CD4-positive, CD25-positive, alpha-beta regulatory T cell (primary cell): ENCODE measurements at places on chromosomes 6 and 20.

- no peak for DNase-seq
Measured at GRCh38 chr6:88472851-88473525, 306.8 kb upstream of the CNR1 start.

DNA sequence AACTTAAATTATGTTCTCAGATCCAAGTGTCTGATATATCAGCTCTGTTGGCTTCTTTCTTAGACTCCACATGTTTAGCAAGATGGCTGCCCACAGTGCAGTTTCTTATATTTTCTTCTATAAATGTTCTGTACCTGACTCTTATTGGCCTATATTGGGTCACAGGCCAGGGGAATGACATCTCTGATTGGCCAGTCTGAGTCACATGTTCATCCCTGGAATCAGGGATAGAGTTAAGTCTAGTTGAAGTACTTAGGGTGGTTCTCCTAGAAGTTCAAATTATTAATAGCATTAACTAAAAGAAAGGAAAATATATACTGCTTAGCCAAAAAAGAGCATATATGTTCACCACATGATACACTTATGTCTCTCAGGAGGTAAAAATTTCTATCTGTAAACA lies 105.3 kb upstream of the SLC22A16 start:
- DNase-seq, result no peak

DNA sequence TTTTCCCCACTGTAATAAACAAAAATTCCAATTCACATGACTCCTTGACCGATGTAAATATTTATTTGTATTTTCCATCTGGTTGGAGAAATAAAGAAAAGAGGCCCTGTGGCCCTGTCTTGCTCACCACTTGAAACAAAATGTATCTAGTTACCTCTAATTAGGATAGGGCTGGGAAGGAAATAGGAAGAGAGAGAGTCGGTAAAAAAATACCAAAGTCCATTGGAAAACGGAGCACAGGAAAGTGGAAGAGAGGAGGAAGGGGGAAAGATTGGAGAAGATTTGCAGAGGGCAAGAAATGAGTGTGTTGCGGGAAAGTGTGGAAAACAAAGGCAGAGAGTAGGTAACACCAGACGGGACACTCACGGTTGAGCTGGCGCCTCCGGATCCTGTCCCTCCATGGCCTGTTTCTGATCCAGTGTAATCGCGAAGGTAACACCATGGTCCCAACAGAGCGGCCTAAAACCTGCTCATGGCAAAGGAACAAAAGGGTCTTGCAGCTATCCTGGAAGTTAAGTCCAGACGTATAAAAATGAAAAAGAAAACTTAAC lies 105.8 kb upstream of the RIPOR2 start:
- no peak for DNase-seq

- no peak for DNase-seq
Measured at GRCh38 chr6:75280131-75280855, 4.3 kb downstream of the TMEM30A start.

GRCh38 chr20:11200423-11200822 lies 526.6 kb upstream of the JAG1 start:
- DNase-seq, result no peak

DNA sequence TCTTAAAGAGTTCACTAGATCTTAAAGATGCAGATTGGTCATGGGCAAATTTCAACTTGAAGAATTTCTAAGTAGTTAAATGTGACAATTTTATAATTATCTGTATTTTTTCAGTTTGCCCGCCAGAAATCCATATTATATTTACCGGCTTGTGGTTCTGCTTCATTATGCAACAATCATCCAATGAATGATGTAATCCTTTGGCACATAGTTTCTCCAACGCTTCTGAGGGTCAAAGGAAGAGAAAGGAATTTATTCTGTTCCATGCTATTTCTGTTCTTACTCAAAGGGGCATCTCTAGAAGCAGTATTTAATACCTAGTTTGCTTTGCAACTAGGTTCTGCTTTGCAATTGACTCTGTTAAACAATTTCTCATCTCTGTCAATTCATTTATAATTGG lies 359.3 kb upstream of the PLCB4 start:
- no peak for DNase-seq

DNA sequence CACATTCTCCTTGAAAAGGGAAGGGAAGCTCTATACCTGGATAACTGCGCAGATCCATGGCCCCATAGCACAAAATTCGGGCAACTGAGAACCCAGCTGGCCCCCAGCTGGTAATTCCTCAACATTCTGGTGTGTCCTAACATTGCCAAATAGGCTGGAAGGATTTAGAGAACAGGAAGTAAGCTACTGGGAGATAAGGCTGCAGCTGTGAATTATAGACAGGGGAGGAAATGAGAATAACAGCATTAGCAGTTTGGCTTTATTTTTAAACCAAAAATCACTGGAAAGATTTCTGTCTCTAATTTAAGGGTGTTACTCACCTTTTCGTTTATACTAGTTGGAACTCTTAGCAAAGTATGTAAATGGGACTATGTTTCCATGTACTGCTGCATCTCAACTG lies 97.2 kb downstream of the TULP4 start:
- no peak for DNase-seq

DNA sequence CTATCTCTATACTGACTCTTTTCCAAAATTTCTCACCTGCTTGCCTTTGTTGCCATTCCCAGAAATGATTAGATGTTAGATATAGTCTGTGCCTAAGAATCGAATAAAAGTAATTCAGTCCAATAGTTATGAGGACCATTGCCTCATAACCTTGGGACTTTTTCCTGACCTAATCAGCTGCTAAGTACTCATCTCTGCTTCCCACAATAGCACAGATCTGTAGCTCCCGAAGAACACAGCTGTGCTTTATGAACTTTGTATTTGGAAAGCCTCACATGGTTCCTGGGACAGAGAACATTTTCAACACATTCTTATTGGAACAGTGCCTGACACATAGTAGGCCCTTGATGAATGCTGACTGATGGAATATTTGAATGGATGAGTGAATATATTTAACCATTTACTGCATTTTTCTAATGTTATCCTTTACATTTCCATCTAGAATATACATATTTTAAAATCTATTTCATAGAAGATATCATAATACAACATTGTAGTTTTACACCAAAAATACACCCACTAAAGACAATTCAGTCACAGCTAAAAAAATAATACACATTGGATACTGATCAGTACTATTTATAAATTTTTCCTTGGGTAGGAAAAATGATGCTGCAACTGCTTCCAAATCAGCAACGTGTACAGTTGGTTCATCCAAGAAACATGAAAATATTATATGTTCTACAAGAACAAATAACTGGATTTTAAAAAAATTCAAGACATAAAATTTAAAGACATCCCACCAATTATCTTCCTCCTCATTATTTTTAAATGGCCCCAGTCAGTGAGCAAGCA lies 53.9 kb downstream of the HS3ST5 start:
- no peak for DNase-seq

DNA sequence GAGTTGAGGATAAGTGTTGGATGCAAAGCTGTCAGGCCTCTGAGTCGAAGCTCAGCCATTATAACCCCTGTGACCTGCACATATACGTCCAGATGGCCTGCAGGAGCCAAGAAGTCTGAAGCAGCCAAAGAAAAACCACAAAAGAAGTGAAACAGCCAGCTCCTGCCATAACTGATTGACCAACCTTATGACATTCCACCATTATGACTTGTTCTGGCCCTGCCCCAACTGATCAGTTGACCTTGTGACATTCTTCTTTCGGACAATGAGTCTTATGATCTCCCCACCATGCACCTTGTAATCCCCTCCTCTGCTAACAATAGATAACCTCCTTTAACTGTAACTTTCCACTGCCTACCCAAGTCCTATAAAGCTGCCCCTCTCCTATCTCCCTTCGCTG lies 133.7 kb upstream of the AGPAT4 start:
- DNase-seq, result no peak

DNA sequence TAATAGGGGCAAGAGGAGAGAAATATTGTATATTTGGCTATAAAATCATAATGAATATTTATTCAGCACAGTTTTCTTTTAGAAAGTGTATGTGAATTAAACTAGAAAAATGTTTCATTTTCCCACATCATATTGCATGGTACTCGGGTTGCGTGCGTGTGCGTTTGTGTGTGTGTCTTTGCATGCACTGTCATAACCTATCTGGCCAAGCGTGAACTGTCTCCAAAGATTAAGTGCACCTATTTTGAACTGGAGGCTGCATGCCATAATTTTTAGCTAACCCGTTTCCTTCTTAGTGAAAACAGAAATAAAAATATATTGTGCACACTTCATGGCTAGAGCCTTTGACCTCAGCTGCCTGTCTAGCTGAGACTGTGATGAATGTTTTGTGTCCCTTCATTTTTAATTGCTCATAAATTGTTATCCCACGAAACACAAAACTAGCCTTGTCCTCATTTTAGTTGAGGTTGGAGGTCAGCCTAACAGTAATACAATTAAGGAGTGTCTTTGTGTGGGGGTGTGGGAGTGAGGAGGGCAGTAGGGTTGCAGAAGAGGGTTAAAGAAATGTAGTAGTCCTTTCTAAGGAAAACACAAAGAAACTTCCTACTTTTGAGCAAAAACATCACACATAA lies 336.1 kb upstream of the POU3F2 start:
- no peak for DNase-seq

GRCh38 chr20:9769954-9770353 lies 68.9 kb downstream of the PAK5 start:
- no peak for DNase-seq

DNA sequence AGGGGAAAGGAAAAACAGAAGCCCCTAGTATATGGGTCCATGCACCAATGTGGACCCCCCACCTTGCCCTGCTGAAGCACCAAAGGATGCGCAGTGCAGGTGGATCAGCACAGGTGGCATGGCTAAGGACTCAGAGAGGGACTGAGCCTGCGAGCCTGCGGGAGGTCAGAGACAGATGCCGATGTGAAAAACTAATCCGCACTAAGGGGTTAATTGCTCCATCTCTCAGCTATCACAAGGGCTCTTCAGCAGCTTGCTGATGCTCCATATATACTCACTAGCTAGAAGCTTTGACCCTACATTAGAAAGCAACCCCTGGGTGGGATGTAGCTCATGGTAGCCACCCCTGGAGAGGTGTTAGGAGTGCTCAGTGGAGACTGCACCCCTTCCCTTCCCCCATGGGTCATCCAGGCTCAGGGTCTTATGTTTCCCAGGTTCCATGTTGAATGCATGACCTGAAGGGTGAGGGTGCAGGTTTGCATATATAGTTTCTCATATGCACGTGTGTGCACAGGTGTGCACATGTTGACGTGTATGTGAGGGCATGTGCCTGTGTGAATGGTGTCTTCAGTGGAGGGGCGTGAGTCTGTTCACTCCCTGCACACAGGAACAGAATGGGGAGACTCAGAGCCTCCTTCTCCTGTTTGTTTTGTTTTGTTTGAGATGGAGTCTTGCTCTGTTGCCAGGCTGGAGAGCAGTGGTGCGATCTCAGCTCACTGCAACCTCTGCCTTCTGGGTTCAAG lies 13.4 kb upstream of the IP6K3 start:
- DNase-seq, result no peak

DNA sequence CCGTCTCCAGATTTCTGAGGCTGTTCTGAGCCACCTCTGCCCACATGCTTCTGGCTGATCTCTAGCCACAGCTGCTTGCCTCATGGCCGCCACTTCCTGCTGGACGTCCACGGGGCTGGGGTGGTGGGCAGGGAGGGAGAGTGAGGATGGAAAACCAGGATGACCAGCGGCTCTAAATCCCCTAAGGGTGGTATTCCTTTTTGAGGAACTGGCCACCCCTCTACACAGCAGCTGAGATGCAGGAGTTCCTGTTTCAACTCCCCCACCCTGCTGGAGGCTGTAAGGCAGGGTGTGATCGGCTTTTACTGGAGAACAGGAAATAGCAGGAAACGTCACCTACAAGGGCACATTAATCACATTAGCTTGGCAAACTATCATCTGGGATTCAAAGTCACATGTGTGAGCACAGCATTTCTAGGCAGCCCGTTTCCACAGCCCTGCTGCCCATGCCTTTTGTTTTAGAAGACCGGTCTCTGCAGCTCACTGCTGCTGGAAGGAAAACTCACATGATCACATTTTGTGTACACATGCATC lies 181.6 kb upstream of the ECI2 start:
- DNase-seq, result no peak

- DNase-seq, result no peak
Measured at GRCh38 chr6:161169696-161170095, 104.2 kb downstream of the AGPAT4 start.

DNA sequence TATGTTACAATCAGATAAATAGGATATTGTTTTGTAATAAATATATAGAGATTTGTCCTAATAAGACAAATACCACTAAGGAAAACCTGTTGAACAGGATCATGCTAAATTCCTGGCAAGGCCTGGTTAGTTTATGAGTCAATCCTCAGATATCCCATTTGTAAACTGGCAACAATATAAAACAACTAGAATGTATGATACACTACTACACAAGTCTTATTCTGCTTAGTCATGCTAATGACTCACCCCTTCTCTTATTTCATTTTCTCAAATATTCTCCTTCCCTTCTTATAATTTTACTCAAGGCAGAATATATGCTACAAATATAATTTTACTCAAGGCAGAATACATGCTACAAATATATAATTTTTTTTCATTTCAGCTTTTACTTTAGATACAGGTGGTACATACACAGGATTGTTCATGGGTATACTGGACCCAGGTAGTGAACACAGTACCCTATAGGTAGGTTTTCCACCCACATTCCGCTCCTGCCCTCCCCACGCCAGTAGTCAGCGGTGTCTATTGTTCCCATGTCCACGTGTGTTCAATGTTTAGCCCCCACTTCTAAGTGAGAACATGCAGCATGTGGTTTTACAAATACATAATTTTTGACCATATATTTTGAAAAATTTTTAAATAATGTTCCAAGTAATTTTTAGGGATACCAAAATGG lies 6.3 kb downstream of the OSER1 start:
- no peak for DNase-seq

GRCh38 chr20:24768713-24769601 lies 180.1 kb upstream of the CST7 start:
- DNase-seq, result no peak

- no peak for DNase-seq
Measured at GRCh38 chr6:84728602-84729001, 35.8 kb downstream of the TBX18 start.

GRCh38 chr6:163054641-163055040 lies 326.9 kb downstream of the PACRG start:
- no peak for DNase-seq

DNA sequence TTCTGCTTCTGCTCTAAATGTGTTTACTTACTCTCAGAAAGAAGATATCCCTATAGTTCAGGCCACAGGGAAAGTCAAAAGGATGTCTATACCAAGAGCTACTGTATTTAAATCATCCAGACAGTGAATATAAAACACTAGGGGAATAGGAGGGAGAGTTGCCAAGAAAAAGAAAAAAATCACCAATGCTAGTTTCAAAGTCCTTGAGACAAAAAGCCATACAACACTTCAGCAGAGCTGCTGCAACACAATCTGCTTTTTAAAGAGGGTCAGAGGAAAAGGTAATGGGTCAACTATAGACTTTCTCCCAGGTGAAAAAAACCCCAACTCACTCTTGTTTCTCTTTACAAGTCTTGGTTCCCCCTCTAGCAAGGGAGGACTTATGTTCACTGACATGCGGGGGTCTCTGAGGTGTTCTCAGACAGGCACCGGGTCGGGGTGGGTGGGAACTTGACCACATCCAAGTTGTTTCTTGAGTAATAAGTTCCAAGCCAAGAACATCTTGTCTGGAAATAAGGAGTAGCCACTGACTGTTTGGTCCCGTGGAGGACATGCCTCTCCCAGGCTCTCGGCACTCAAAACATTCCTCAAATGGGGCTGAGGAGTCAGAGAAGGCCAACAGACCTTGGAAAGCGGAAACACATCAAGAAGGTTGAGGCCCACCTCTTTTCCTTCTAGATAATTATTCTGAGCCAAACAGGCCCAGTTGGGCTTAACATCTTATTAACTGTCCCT lies 47.7 kb downstream of the GJA10 start:
- DNase-seq, result no peak

- no peak for DNase-seq
Measured at GRCh38 chr20:17728074-17728473, 28.3 kb downstream of the BANF2 start.

- peak; percentile 38 for DNase-seq
Measured at GRCh38 chr6:106300944-106301343, 24.6 kb downstream of the ATG5 start.
